ENCODE measurements at places on chromosomes 4 and X. TPM values are rescaled to one million over a fixed set of nuclear protein-coding genes. Genes with fewer than 3 reads are reported as not detected.

IRS4 gene
- not detected for total RNA-seq

TEX11 gene
- not detected for total RNA-seq

MAGEA11 gene
- not detected for total RNA-seq

TMSB15C gene
- total RNA-seq = 1.2 TPM

TMEM144 gene
- 15.4 TPM for total RNA-seq

SPANXN3 gene
- total RNA-seq = not detected

PPP1R2C gene
- not detected for total RNA-seq

FHDC1 gene
- 1.5 TPM for total RNA-seq

DNA sequence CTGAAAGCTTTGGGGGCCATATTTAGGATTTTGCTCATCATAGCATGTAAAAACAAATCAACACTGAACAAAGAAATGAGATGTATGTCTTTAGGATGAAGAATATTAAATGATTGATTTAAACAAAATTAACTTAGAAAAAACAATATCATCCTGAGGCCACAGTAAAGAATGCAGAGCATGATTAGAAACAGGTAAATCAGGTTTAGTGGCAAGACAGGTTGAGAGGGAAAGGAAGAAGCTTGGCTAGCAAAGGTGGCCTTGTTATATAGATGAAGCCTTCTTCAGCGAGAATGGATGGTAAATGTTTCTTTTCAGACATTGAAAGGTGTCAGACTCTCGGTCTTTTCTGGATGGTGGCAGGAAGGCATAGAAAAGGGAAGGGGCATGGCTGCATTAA, 11.9 kb upstream of the MAGEB16 start:
- no peak for DNase-seq

- DNase-seq = no peak
Measured at GRCh38 chrX:68789966-68790365, 38.9 kb upstream of the EFNB1 start.

GRCh38 chr4:167966143-167966542, 126.2 kb upstream of the ANXA10 start:
- DNase-seq = no peak

DNA sequence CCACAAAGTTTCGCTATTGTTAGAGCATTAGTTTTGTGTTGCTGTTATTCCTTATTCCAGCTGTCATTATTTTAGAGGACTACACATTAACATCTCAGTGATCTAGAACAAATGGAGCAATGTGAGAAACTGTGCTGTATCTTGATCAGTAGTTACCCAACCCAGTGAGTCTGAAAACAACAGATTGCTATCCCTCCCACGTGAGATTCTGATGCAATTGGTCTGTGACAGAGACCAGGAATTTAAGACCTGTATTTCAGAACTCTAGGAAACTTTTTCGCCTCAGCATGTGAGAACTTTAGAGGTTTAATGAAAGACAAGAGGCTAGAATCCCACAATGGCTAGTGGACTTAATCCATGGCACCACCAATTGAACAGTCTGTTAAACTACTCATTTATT, 35.7 kb upstream of the CDS1 start:
- DNase-seq = no peak

- no peak for DNase-seq
Measured at GRCh38 chrX:15680401-15680800, 15.8 kb upstream of the CLTRN start.

- no peak for DNase-seq
Measured at GRCh38 chr4:26191353-26191752, 129.5 kb upstream of the RBPJ start.

DNA sequence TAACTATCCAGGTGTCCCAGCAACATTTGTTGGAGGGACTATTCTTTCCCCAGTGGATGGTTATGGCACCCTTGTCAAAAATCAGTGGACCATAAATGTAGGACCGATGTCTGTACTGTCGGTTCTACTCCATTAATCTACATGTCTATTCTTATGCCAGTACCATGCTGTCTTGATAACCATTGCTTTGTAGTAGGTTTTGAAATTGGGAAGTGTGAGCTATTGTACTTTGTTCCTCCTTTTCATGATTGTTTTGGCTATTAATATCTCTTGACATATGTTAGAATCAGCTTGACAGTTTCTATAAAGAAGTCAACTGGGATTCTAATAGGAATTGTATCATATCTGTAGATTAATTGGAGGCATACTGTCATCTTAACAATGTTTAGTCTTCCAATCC, 112.7 kb downstream of the HNRNPD start:
- DNase-seq = no peak

GRCh38 chr4:121685257-121685656, 11.5 kb downstream of the ANXA5 start:
- DNase-seq = no peak
